CD4-positive, alpha-beta T cell treated with Interleukin-10 for 1 hour (primary cell): ENCODE measurements at places on chromosomes 3 and 15.

GRCh38 chr3:172511783-172512762 lies 11.2 kb downstream of the TNFSF10 start:
- peak; percentile 84 for DNase-seq

- DNase-seq: no peak
Observed at GRCh38 chr15:101060576-101061551, 141.7 kb downstream of the LRRK1 start.

DNA sequence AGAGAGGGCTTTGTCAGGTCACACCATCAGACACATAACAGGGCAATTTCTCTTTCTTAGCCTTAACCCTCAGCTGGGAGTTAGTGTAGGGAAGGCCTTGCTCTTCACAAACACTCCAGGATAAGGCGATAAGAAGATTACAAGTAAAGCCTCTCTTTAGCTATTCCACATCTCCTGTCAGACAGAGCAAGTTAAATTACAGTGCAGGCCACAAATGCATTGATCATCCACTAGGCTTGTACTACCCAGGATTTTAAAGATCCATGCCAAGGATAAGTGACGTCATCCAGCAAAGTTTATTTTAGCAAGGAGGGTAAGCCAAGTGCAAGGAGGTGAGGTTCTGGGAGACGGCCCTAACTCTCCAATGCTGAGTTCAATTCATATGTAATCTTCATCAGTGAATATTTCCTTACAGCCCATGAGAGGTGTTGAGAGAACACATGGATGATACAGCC lies 890.6 kb upstream of the NR2F2 start:
- DNase-seq: no peak

DNA sequence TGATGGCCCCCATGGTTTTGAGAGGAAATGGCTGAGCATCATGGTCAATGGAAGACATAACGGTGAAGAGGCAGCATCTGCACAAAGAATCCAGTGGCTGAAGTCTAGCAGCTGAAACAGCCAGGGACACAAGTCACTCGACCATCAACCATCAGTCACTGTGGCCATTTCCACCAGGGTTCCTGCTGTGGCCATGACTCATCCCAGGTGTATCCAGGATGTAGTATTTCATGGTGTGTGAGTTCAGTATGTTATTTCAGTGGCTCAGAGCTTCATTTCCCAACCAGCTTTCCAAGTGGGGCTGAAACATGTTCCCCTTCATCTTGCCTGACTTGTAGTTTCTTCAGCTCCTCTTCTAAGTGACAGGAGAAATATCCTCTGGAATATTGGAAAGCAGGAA lies 47.8 kb upstream of the WNT5A start:
- no peak for DNase-seq

GRCh38 chr3:113261626-113262303 lies 50.4 kb downstream of the BOC start:
- no peak for DNase-seq

- DNase-seq: peak; percentile 5
Observed at GRCh38 chr3:30435861-30436331, 170.5 kb upstream of the TGFBR2 start.

- no peak for DNase-seq
Observed at GRCh38 chr3:118548434-118548833, 486.2 kb downstream of the IGSF11 start.

- DNase-seq: peak; percentile 6
Observed at GRCh38 chr3:141646760-141647561, 91.1 kb upstream of the RNF7 start.

DNA sequence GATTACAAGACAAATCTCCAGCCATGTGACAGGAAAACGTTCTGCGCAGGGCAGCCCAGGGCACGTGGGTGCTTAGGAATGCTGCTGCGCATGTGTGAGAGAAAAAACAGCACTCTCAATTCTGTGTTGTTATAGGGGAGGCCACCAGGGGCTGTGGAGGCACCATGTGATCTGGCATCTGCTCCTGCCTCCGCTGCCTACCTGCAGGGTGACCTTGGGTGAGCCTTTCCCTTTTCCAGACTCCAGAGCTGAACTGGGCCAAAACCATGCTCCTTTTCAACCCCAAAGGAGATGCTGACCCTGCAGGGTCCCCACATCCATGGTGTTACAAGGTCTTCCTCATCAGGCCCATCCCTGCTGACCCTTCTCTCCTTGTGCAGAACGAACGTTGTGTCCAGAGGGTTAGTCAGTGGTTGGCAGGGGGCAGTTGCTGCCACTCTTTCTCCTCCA lies 81.5 kb upstream of the RASGRF1 start:
- no peak for DNase-seq

- no peak for DNase-seq
Observed at GRCh38 chr3:13536832-13537231, 12.1 kb upstream of the FBLN2 start.

GRCh38 chr3:71069797-71070196 lies 513.7 kb downstream of the FOXP1 start:
- DNase-seq: peak; percentile 79
